ENCODE measurements at places on chromosomes 3 and 15.

GRCh38 chr15:77895742-77896141 lies 181.8 kb downstream of the TBC1D2B start:
- DNase-seq = no peak

GRCh38 chr3:160612386-160613075 lies 47.2 kb upstream of the KPNA4 start:
- DNase-seq = no peak

GRCh38 chr3:188906236-188906635 lies 265.5 kb upstream of the TPRG1 start:
- DNase-seq = no peak

GRCh38 chr15:100250176-100250800 lies 91.5 kb downstream of the ADAMTS17 start:
- no peak for DNase-seq

GRCh38 chr15:41820791-41821423 lies 7.0 kb upstream of the JMJD7 start:
- no peak for DNase-seq

DNA sequence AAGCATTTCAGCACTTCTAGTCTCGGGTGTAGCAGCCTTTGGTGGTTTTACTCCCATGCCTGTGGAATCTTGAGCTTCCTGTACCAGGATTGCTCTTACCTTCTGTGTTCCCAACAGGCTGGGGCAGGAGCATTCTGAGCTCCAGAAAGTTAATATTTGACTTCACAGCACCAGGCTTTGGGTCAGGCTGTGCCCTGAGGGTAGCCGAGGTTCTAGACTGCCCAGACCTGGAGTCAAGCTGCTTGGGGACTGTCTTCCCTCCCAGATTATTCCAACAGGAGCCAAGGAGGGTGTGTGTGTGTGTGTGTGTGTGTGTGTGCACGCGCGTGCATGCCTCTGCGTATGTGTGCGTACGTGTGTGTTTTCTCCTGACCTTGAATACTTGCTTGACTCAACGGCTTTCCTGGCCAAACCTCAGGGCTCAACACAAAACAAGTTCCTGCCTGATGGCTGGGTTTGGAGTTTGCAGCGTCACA lies 94.8 kb downstream of the FLNB start:
- DNase-seq = no peak

DNA sequence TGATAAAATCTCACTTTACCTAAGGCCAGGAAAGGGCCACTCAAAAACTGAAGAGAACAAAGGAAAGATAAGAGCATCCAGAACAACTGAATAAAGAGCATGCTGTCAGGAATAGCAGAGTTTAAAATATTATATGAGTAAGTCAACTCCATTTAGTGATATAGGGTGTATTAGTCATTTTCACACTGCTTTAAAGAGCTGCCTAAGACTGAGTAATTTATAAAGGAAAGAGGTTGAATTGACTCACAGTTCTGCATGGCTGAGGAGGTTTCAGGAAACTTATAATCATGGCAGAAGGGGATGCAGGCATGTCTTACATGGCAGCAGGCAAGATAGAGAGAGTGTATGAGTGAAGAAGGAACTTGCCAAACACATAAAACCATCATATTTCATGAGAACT lies 778.0 kb upstream of the NECTIN3 start:
- peak; percentile 9 for DNase-seq

DNA sequence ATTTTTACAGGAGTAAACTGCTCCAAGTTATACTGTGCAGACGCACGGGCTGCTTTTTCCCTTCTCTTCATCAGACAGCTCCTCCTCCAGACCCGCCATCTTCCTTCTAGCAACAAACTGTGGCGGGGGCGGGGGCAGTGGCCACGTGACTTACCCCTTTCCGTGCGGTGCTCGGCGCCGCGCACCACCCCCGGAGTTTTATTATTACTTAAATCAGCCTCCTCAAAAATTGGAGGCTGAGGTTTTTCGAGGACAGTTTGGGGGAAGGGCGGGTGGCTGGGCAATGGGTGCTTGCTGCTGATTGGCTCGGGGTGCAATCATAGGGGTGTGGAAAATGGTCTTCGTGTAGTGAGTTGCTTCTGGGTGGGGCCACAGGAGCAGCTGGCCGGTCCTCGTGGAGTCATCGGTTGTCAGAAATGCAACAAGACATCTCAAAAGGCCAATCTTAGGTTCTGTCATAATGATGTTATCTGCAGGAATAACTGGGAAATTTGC lies 77.1 kb upstream of the MFGE8 start:
- no peak for DNase-seq

All from M059J (cell line).